Activated CD4-positive, CD25-positive, alpha-beta regulatory T cell (primary cell): ENCODE measurements at places on chromosomes 1 and 21.

GRCh38 chr1:170823120-170823519 lies 112.2 kb upstream of the MROH9 start:
- DNase-seq: no peak

DNA sequence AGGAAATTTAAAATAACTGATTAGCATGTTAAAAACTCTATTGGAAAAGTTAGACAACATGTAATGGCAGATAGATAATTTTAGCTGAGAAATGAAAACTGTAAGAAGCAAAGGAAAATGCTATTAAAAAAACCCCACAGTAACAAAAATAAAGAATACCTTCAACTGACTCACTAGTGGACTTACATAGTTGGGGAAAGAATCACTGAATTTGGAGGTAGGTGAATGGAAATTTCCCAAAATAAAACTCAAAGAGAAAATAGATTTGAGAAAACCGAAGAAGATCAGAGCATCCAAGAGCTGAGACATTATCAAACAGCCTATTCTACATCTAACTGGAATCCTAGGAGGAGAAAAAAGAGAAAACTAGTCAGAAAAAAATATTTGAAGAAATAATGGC lies 34.7 kb downstream of the PDE4B start:
- no peak for DNase-seq

DNA sequence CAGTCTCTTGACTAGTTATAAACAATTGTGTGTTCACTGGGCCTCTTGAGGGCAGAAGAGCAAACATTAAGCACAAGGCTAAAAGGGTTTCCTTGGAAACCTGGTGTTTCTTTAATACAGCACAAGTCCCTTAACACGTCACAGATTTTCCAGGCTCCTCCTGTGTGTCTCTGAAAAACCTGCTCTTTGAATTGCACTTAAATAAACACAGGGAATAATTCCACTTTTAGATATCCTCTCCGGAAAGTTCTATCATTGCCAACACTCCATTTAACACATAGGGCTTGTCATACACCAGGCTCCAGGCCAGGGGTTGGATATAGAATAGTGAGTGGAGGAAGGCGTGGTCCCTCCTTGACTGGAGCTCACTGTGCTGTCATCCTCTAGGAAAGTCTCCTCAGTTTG lies 442.6 kb downstream of the DSCAM start:
- no peak for DNase-seq

DNA sequence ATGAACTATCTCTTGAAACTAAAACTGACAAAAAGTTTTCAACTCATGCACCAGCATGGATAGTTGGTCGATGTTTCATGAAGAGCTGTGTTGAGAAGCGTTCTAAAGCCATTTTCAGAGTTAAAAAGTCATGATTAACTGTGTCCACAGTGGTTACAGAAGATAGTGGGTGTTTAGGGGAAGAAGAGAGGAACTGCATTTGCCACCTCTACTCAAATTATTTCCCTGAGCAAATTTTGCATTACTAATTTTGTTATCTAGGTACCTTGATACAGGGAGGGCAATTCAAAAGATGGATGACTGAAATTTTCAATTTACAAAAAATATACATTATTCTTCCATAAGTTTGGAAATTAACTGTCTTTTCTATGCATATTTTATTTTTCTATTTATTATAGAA lies 15.5 kb downstream of the SAMSN1 start:
- DNase-seq: no peak

- no peak for DNase-seq
Measured at GRCh38 chr1:97061604-97062003, 340.0 kb downstream of the PTBP2 start.

GRCh38 chr1:69081668-69082067 lies 486.1 kb upstream of the LRRC7 start:
- DNase-seq: no peak
